Central memory CD4-positive, alpha-beta T cell (primary cell): ENCODE measurements at places on chromosomes 12 and 14.
A peak's percentile ranks its signal among the peaks of the same experiment; 100 is the strongest.

- peak; percentile 7 for DNase-seq
These were observed 32.4 kb downstream of the YY1 start for GRCh38 chr14:100271247-100271939.

DNA sequence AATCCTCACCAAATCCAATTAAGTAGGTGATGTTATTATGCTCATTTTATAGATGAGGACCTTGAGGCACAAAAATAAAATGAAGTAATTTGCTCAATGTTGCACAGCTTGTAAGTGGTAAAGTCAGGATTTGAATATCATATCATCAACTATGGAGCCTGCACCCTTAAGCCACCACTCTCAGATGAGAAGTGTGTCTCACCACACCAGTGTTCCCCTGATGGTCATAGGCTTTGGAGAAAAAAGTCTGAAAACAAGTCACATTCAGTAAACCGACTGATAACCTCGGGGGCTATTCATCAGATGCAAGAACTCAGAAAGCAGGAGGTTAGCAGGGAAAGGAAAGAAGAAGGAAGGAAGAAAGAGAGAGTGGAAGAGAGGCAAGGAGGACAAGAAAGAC, 2.8 kb downstream of the TSHR start:
- DNase-seq, result no peak

DNA sequence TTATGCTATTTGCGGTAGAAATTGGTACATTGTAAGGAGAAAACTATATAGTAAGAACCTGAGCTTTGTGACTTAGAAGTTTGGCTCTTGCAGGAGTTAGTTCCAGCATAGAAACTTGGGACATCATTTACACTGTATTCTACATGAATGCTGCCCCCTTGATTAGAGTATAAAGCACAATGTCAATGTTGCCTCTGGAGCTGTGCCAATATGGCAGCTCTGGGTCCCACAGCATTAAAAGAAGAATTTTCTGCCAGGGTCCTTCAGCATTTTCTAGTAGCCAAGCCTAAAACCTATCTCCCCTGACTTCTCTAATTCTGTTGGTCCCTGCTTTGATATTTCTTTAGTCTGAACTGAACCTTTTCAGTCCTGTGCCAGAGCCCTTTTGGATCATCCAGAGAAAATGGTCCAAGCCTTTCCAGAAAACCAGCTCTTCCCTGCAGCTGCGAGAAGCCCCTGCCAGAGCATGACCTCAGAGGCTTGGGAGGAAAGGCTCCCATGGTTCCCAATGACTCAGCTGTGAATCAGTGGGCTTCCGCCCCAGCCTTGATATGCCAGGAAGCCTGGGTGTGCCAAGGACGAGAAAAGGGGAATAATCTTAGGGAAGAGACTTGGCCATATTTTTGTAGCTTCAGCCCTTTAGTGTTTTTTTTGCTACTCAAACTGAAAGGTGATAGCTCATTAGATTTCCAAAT, 43.2 kb downstream of the PLEKHG7 start:
- DNase-seq, result no peak

- no peak for DNase-seq
These were observed 5.5 kb downstream of the AMN start for GRCh38 chr14:102927878-102928411.

DNA sequence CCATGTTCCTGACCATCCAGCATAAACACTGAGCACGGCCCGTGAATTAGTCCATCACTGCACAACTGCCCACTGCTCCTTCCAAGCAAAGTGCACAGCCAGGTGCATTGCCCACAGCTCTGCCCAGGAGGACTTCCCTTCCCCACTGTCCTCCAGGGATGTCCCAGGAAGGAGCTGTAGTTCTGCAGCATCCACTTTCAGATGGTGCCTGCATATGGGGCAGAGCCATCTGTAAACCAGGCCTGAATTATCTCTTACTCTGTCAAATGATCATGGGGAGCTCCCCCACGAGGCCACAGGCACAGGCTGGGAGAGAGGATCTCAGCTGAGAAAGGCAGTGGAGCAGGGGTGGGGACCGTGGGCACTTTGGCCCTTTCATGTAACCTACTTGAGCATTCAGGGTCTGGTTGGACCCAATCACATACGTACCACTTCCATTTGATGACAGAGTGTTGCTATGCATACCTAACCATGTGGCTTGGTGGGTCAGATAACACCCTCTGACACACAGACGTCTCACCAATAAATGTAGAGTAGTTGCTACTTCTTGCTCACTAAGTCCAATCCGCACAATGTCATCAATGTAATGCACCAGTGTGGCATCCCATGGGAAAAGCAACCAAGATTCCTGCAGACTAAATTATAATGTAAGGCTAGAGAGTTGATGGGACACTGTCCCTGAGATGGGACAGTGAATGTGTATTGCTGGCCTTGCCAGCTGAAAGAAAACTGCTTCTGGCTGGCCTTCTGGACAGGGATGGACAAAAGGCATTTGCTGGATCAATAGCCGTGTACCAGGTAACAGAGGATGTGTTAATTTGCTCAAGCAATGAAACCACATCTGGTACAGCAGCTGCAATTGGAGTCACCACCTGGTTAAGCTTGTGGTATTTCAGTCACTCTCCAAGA, 113.8 kb upstream of the C14orf180 start:
- DNase-seq, result no peak

- no peak for DNase-seq
These were observed 276.5 kb upstream of the AMIGO2 start for GRCh38 chr12:47356129-47356700.

DNA sequence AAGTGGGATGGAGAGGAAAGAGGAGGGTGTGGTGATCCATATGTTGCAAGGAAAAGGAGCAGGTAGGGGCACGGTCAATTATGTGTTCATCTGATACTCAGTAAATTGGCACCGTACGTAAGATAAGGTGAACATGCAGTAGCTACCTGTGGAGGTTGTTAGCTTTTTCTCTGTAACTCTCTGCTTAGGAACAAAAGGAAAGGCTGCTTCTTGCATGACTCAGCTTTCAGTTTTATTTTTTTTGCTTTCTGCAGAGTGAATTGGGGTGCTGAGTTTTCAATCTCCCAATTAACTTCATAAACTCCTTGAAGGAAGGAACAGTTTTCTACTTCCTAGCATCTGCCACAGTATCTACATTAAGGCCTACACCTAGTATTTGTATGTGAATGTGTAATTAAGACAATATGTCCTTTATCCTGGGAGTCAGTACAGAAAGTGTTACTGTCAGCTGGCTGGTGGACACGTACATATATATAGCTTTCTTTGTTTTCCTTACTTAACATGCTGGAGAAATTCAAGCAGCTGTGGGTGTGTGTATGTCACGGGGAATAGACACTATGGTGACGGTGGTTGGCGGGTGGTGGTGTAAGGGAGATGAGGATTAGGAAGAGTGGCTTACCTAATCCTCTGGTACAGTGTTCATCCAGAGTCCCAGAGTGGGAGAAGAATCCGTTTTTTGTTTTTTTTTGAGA, 40.1 kb upstream of the WNK1 start:
- DNase-seq, result no peak

GRCh38 chr12:52529846-52530245, 9.7 kb upstream of the KRT5 start:
- DNase-seq, result no peak

GRCh38 chr12:8089716-8090115, 7.6 kb downstream of the NECAP1 start:
- no peak for DNase-seq

DNA sequence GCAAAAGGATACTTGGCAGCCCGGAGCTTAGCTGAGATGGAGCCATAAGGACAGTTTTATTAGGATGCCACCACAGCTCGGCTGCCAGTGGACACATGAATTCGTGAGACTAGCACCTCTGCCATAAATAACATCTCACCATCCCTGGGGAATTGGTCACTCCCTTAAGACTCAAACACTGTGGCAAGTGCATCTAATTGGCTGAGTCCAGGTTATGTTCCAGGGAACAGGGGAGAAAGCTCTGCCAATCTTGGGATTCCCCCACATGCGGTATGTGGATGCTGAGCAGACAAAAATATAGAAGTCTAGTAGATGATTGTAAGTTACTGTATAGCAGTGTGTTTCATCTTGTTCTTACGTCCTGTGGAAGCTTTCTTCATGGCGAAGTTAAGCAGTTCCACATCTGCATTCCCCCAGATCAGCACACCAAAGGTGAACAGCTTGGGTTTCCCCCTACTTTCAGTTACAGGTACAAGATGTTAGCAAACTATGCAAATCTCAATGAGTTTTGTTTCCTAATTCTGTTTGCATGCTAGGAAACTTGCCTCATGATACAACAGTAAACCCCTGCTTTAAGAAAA, 131.1 kb downstream of the ETV6 start:
- no peak for DNase-seq

GRCh38 chr12:65189028-65189718, 19.8 kb downstream of the LEMD3 start:
- no peak for DNase-seq

DNA sequence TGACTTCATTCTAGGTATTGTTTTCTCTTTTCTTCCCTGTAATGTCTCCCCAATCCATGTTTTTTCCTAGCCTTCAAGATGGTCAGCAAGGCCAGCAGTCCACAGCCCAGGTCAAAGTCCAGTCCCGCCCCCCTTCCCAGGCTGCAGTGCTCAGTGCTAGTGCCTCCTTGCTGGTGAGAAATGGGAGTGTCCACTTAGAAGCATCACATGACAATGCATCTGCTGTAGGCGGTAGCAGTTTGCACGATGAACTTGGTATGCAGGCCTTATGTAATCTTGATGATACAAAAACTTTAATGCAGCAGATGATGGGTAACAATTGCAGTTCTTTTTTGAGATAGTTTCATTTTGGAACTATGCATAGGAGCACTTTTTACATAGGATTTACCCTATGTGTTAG, 88.4 kb downstream of the PCNX1 start:
- DNase-seq, result no peak

DNA sequence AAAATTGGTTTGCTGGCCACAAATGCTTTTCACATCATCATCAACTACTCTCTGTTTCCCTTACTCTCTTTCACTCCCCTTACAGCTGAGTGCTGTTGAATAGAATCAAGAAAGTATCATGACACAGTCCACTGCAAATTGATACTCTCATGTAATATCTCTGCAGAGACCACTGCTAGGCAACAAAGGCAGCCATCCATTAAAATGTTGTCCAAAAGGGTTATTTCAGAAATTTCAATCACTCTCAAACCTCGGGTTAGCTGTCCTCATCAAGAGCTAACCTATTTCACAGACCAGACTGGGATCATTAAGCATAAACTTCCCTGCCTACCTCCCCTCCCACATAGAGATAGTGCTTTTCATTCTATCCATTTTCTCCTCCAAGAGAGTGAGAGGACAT, 186.7 kb downstream of the PLCZ1 start:
- no peak for DNase-seq

DNA sequence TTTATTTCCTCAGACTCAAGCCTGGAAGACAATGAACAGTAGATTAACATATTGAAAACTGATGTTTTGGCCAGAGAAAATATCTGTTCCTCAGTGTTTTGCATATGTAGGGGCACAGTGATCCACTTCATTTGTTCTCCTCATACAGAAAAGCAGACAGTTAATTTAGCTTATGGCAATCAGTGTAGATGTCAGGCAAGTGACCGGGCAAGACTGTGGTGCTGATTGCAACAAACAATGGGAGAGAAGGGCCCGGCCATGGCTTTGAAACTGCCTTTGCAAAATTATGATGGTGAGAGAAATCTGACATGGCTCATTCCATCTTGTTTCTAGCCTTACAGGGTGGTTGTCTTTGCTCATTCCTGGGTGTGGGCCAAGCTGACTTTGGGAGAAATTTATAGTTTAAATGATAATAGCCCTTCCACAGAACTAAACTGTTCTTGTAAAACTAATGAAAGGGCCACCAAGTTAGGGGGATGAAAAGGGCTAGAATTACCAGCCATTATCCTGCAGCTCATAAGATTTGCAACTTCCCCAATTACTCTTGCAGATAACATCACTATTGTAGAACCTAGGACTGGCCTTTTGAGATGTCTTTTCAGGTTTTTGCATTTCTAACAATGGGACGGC, 220.3 kb downstream of the KTN1 start:
- DNase-seq, result no peak

- no peak for DNase-seq
These were observed 266.3 kb upstream of the PRKD1 start for GRCh38 chr14:30193845-30194501.

GRCh38 chr12:4558171-4558570, 3.8 kb upstream of the DYRK4 start:
- DNase-seq, result no peak

- DNase-seq, result no peak
These were observed 217.4 kb downstream of the ACSS3 start for GRCh38 chr12:81295251-81295650.

DNA sequence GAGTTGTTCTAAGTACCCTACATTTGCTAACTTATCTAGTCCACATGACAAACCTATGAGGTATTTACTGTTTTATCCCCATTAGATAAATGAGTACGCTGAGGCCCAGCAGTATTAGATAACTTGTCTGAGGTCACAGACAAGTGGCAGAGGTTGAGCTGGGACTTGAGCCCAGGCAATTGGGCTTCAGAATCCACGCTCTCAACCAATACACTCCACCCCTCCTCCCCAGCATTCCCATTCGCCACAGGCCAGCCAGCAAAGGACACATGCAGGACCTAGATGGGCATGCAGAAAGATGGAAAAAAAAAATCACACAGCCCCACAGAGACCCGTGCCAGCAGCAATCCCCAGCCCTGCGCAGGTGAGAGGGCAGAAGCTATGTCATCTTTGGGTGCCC, 12.4 kb downstream of the HDAC7 start:
- no peak for DNase-seq

GRCh38 chr12:57822392-57823130, 4.0 kb upstream of the AVIL start:
- DNase-seq, result no peak

DNA sequence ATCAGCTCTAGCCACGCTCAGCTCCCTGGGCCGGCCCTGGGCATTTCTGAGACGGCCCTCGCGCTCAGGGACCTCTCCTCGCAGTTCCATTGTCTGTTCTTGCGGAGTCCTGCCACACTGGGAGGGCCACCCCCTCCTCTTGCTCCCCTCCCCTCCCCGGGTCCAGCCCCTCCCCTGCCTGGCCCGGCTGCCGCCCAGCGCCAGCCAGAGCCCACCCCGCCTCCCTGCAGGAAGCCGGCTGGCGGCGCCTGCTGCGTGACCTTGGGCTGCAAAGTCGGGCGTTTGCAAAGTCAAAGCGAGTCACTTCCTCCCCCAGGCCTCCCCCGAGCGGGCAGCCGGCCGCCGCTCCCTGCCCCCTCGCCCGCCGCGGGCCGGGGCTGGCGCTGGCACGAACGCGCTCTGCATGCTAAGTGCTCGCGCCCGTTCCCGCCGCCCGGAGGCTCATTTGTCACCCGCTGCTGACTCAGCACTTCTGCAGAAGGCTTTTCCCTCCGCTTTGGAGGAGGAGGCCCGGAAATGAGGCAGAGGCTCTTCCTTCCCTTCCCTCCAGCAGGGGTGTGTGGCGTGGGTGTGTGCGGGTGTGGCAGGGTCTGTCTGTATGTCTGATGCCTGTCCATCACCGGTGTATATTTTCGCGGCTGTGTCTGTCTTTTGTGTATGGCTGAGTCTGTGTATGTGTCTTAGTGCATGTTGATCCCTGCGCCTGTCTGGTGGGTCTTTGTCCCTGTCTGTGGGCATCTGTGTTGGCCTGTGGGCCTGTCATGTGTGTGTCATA, 72.0 kb downstream of the IRF2BPL start:
- peak; percentile 89 for DNase-seq

- no peak for DNase-seq
These were observed 19.7 kb downstream of the FBLN5 start for GRCh38 chr14:91927800-91928199.
